ENCODE measurements at places on chromosomes 12 and 14.

GRCh38 chr12:71222436-71222835 lies 64.6 kb upstream of the TSPAN8 start:
- no peak for DNase-seq

DNA sequence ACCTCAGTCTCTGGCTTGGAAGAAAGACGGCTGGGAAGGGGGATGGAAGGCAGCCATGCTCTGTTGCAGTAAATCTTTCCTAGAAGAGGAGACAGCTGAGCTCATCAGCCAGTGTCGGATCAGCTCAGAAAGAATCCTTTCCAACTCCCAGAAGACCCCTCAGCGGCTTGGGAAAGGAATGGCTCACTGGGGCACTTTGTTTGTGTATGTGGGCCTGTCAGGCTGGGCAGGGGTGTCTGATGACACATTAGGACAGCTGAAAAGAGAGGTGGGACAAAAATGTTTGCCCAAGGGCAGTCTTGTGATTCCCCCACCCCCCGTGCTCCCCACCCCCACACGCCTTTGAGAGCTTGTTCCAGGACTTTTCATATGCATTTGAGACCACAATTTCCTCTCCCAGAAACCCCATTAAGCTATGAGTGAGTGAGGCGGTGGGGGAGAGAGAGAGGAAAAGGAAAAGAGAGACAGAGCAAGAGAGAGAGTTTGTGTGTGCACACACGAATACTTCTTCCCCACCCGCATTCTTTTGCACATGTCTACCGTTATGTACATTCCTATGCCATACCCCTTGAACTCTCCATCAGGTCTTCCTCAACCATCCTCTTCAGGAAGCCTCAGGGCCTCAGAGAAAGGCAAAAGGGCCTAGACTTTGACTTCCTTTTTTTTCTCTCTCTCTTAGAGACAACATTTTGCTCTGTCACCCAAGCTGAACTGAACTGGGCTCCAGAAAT lies 198.9 kb downstream of the ZFP36L1 start:
- DNase-seq: no peak

DNA sequence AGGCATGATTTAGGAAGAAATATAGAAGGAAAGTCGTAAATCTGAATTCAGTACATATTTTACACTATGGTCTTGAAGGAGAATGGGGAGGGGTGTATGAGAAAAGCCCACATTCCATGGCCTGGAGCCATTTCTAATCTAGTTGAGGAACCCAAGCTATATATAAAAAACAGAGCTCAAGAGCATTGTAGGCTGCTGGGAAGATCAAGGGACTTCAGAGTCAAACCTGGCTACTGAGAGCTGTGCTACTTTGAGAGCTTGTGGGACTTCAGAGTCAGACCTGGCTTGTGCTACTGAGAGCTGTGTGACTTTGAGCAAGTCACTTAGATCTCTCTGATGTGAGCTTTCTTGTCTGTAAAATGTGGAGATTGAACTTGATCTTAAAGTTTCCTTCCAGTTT lies 58.7 kb downstream of the TBK1 start:
- no peak for DNase-seq

GRCh38 chr14:21087294-21088091 lies 11.0 kb downstream of the ZNF219 start:
- no peak for DNase-seq

DNA sequence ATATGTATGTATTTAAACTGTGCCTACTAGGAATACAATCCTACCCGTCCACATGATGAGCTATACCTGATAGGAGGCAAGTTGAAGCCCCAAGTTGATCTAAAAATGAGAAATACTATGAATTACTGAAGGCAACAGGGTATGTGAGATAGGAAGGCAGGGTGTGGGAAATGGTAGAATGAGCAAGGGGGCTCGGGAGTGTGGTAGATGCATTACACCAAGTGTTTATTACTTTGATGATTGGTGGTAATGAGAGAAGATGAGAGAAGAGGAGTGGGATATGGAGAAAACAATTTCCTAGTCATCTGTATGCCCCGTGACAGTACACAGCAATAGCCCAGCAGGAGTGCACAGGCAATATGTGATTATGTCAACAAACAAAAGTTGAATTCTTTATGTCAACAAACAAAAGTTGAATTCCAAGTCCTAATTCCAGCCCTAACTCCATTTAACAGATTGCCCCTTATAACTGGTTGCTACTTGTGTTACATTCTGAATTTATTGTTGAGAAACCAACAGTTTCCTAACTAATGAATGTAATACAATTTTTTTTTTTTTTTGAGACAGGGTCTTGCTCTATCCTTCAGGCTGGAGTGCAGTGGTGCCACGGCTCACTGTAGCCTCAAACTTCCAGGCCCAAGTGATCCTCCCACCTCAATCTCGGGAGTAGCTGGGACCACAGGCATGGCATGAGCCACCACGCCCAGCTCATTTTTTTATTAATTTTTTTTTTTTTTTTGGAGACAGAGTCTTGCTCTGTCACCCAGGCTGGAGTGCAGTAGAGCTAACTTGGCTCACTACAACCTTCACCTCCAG lies 2.5 kb downstream of the LPCAT3 start:
- DNase-seq: no peak

DNA sequence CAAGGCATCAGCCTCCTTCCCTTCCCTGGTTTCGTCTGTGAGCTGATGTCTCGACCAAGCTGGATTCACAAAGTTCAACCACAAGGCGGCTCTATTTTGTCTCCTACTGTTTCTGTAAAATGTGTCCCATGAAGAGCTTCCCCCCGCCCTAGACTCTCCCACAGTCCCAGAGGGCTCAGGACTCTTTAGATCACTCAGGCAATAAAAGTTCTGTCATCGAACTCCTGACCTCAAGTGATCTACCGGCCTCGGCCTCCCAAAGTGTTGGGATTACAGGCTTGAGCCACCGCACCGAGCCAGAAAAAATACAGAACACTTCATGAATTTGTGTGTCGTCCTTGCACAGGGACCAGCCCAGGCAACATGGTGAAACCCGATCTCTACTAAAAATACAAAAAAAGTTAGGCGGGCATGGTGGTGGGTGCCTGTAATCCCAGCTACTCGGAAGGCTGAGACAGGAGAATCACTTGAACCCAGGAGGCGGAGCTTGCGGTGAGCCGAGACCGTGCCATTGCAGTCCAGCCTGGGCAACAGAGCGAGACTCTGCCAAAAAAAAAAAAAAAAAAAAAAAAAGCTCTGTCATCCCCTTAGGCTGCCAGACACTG lies 149.4 kb downstream of the BCL11B start:
- no peak for DNase-seq

GRCh38 chr14:99075771-99076375 lies 196.1 kb downstream of the BCL11B start:
- DNase-seq: no peak

GRCh38 chr12:119090865-119091264 lies 87.9 kb upstream of the HSPB8 start:
- no peak for DNase-seq

- DNase-seq: no peak
These were observed 84.6 kb upstream of the NAV3 start for GRCh38 chr12:77746096-77746495.

- DNase-seq: no peak
These were observed 3.5 kb upstream of the FAM181A start for GRCh38 chr14:93923626-93924025.

GRCh38 chr14:87623616-87624015 lies 369.4 kb downstream of the GALC start:
- DNase-seq: no peak

DNA sequence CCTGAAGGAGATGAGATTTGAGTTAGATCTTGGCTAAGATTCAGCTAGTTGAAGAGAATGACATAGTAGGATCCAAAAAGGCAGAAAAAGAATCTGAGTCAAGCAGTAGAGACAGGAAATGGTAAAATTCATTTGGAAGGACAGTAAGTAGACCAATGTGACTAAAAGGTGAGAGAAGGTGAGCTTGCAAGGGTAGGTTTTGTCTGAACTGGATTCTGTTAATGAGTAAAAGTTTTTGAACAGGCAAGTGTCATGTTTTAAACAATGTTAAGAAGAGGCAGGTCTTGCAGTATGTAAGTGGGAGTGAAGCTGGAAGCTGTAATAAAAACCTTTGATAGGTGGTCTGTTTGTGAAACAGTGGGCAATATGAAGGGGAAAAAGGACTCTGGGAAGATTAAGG lies 58.6 kb downstream of the ACSS3 start:
- no peak for DNase-seq

GRCh38 chr14:65103150-65103760 lies 938 bp upstream of the MAX start:
- no peak for DNase-seq

DNA sequence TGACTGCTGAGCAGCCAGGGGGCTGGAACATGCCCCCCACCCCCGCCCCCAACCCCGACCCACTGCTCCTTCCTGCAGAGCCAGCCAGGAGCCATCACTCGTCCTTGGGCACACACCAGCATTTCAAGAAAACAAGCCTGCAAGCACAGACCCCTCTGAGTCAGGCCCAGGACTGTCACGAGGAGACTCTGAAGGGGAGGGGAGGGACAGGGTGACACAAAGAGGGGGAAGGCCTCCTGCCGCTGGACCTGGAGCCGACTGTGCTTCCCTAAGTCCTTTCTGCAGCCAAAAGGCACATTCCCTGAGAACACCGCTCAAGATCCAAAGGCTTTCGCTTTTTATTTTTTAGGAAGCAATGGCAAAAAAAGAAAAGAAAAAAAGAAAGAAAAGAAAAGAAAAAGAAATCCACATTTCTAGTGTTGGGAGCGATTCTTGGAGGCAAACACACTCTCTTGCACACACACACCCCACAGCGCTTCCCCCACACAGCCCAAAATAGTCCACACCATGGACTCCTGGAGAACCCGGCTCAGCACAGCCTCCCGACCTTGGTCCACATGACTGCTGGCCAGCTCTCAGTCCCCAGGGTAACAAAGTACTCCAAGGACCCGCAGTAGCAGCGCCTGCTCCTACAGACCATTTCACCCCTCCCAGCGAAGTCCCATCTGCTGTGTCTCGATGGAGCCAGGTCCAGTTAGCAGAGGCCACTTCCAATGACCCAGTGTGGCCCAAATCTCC lies 101.7 kb downstream of the DPF3 start:
- DNase-seq: no peak

- no peak for DNase-seq
These were observed 11.6 kb downstream of the CAPZA3 start for GRCh38 chr12:18749386-18749957.

DNA sequence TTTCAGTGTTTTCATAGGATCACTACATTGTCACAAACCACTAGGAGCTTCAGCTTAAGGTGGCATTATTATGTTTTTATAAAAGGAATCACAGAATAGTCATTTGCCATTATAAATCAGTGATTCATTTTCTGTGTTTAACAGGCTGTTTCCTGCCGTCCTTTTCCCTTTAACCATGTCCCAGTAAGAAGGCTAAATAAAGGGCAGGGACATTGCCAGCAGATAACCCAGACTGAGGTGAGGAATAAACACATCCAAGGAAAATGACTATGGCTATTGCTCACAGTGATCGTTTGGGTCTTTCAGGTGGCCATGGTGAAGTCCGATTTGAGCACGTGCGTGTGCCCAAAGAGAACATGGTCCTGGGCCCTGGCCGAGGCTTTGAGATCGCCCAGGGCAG lies 17.9 kb upstream of the ALDH2 start:
- DNase-seq: no peak

DNA sequence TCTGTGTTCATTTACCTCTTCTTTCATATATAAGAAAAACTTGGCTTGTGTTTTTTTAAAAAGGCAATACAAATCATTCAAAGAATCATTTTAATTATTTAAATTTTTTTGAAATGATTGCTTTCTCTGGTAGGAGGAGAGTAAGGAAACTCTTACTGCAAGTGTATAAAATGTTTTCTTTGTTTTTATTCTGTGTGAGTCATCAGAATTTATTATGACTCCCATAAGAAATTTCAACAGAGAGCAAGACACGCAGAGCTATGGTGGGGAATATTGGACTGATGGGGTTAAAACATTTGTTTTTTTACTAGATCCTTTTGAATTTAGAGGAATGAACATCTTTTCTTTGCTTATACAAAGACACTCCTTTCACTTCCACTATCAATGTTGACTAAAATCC lies 119.1 kb upstream of the ATXN7L3B start:
- no peak for DNase-seq

DNA sequence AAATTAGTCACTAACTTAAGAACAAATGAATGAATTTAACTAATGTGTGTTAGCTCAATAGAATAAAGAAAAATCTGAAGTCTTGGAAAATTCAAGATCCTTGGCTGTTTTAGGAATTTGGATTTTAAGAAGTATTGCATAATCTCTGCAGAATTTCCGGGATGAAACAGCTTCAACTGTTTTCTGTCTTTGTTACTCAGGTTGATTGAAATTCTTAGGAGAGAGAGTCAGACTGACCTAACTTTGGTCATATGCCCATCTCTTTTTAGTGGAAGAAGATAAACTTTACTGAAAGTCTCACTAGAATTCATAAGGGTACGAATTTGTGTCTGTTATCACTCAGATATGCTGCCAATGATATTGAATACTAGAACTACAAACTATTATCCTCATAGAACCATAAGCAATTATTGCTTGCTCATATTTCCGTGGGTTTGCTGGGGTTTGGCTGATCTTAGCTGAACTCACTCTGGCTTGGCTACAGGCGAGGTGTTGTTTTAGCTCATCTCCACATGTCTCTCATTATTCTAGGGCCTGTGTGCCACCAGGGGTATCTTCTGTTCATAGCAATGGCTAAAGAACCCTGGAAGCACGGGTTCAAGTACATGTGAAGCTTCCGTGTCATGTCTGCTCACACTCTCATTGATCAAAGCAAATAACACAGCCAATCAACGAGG lies 257.4 kb upstream of the NOVA1 start:
- DNase-seq: no peak

DNA sequence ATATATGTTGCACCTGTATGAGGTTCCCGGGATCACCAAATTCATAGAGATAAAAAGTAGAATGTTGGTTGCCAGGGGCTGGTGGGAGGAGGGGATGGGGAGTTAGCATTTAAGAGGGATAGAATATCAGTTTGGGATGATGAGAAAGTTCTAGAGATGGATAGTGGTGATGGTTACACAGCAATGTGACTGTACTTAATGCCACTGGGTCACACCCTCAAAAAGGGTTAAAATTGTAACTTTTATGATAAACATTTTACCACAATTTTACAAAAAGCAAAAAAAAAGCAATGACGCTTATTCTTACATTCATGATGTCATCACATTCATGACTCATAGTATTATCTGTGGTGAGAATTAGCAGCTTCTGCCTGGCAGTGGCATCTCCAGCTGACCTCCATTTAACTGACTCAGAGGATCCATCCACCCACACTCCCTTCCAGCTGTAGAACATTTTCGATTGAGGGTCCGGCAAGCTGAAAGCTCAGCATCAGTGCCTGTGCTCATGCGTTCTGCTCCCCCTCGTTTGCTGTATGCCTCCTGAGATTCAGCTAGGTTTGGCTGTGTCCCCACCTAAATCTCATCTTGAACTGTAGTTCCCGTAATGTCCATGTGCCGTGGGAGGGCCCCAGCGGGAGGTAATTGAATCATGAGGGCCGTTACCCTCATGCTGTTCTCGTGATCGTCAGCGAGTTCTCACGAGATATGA lies 64.8 kb upstream of the TMEM260 start:
- no peak for DNase-seq
